ENCODE measurements at places on chromosomes 1 and 21.

- no peak for DNase-seq
Measured at GRCh38 chr1:15345705-15346345, 63.9 kb upstream of the EFHD2 start.

DNA sequence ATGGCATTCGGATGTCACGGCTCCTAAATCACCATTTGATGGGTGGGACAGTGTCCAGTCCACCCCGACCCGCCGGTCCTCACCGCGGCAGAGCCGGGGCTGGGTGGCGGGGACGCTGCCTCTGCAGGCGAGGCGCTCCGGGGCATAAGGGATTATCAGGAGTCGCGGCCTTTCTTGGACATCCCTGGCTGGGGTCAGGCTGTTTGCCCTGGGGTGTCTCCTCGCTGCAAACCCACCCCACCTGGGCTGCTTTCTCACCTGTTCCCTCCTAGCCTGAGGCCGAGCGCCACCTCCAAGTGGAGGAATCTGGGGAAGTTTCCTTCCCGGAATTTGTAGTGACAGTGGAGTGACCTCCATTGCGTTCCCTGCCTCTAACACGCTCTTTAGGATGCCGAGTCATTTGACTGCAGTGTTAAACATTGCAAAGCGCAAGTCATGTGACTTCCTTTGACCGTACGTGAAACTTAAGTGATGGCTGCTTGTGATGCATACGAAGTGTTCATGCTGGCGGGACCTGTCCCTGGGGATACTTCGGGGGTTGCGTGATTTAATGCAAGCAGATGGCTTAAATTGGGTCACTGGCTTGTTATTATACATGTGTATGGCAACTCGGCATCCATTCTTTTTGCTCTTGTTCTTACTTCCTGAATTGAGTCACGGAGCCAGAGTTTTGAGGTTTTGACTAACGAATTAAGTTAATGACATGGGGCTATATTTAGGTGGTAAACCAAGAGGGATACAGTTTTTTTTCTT is 536 bp downstream of the LGALS8 start:
- DNase-seq: peak; percentile 52

DNA sequence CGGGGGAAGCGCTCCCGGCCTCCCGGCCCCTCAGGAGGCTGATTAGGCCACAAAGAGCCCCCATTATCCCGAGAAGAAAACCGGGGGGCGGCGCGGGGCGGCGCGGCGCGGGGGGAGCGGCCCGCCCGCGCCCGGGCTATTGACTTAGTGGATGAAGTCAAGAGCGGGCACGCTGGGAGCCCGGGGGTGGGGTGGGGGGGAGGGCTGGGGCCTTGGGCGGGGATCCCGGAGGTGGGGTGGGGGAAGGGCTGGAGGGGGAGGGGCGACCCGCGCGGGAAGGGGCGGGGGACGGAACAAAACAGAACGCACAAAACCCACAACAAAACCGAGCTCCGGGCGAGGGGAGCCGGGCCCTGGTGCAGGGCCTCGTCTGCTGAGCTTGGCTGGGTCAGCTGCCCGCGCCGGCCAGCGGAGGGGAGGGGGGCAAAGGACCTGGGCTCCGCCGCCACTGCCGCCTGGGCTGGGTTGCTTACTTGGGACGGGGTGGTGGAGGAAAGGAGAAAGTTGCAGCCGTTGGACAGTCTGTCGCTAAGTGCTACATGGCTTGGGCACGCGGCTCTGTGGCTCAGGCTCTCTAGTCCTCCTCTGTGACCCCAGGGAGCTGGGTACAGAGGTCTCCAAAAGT is 16.3 kb downstream of the PAX7 start:
- DNase-seq: no peak

DNA sequence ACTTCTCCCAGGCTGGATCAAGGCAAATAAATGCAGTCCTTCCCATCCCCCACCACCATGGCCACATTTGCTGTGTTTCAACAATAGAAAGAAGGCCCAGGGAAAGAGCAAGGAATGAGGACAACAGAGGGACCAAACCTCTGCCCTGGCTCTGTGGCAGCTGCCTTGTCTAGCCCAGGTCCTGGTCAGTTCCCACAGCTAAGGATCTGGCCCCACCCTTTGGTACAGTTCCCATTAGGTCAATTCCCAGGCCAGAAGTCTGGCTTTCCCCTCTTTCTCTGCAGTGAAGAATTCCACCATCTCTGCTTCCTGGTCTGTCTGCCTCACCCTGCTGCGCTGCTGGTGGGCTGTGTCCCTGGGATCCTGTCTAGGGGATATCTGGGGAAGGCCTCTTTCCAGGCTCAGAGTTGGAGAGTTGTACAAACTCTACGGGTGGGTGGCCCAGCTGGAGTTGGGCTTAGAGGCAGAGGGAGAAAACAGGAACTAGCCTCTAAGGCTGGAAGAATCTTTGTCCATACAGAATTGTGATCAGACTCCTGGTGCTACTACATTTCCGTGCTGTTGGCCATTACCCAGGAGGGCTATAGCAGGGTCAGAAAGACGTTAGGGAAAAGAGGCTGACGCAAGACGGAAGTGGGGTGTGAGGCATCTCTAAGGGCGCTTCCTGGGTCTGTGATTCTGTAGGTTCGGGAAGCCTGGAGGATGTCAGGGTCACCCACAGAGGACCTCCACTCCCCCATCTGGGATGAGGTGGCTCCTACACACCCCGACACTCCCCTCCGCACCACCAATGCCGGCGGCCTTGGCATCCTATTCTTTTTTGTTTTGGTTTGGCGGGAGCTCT is 953 bp upstream of the NDUFS2 start:
- DNase-seq: no peak

GRCh38 chr1:55284856-55285255 is 69.7 kb upstream of the USP24 start:
- peak; percentile 59 for DNase-seq

GRCh38 chr1:89576013-89576412 is 51.4 kb downstream of the LRRC8B start:
- DNase-seq: no peak

DNA sequence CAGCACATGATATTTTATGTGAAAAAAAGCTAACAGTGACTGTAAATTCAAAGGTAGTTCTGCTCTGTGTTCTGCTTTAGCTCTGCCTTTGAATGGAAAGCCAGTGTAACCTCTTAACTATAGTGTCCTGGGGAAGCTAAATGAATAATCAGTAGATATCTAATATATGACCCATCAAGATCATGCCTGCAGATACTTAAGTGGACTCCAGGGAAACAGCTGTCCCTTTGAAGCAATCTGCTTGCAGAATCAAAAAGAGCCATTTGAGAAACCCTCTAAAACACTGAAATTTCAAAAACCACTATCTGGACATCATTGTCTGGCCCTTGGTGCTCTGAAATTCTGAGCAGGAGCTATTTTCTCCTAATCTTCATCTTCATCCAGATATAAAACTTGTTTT is 104.2 kb upstream of the ADGRL4 start:
- DNase-seq: no peak

DNA sequence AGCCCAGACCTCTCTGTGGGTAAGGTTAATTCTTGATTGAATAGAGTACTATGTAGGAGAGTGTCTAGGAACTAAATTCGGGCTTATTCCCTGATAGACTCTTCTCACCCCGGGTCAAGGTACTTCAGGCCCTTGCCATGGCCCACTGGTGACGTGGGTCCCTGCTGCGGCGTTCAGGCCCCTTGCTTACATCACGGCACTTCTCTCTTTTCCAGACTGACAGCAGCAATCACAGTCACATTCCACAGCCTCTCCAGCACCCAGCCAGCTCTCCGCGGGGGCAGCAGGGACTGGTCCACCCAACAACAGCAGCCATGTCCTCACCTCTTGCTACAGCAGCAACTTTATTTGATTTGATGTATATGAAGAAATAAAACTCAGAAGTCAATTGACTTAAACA is 401.2 kb upstream of the VAMP3 start:
- no peak for DNase-seq

DNA sequence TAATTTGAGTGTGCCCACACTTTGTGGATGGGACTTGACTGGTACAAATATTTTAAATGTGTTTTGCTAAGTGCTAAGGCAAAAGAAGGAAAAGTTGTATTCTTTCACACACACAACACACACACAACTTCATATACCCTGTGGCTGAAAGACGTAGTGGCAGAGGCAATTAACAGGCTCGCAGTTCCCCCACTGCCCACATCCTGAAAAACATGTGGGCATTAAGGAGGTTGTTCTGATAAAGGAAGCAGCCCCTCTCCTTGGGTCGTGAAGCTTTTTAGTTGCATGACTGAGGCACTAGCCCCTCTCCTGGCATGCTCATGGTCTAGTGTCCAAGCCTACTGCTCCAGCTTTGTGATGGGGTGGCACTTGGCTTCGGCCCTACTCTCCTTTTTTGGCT is 14.3 kb upstream of the ADAM30 start:
- no peak for DNase-seq

- no peak for DNase-seq
Measured at GRCh38 chr1:91455896-91456295, 44.8 kb upstream of the CDC7 start.

DNA sequence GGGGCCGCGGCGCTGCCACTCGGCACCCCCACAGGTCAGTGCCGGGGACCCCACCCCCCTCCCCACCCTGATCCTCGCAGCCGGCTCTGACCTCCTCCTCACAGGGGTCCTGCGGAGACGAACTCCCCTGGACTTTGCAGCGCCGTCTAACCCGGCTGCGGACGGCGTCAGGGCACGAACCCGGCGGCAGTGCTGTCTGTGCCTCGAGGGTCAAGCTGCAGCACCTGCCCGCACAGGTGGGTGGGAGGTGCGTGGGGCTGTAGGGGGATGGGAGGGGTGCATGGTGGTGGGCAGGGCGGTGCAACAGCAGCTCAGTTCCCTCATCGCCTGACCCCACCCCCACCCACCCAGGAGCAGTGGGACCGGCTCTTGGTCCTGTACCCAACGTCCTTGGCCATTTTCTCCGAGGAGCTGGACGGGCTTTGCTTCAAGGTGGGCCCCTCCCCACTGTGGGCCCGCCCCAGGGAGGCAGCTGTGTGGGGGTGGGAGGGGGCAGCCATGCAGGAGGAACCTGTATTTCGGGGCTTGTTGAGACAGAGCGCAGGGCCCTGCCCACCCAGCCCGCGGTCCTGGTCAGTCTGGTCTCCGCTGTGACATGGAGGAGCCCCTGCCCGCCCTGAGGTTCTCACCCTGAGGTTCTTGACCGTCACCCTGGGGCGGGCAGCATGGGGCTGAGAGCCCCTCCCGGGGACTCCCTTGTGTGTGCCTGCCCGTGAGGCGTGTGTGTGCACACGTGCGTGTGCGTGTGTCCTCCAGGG is 4.9 kb downstream of the PLEKHN1 start:
- DNase-seq: no peak

DNA sequence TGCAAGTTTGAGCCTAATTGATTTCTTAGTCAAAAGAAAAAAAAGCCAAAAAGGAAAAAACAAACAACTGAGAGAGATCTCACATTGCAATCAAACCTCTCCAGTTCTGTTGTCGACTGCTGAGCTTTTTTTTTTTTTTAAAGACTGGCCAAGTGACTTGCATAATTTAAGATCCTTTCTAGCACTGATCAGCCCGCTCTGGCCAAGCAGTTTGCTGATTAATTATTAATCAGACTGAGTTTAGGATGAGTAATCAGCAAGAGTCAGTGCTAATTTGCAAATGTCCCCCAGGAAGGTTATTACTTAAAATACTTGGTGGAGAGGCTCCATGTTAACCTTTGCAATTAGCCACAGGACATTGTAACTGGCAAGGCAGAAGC is 39.3 kb downstream of the HMGB4 start:
- no peak for DNase-seq

DNA sequence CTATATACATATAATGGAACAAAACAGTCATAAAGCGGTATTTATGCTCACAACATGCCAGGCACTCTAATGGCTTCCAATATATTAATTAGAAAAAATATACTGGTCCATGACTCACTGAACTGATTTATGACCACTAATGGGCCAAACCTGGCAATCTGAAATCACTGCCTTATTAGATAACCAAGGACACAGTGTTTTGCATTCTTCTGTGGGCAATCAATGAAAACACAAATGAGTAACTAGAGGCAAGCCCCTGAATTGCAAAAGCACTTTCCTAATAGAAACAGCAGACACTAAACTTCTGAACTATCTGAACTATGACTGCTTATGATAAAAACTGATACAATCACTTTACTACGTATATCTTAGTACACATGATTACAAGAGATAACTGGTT is 3.5 kb downstream of the GCLM start:
- no peak for DNase-seq

GRCh38 chr1:6401673-6402072 is 8.1 kb upstream of the ACOT7 start:
- no peak for DNase-seq

GRCh38 chr21:24561291-24561690 is 1046.0 kb downstream of the MRPL39 start:
- no peak for DNase-seq

- no peak for DNase-seq
Measured at GRCh38 chr1:114715952-114716303, 643 bp downstream of the NRAS start.

GRCh38 chr1:10074059-10074851 is 41.5 kb downstream of the UBE4B start:
- DNase-seq: no peak

- DNase-seq: no peak
Measured at GRCh38 chr1:92442351-92442750, 44.4 kb downstream of the GFI1 start.

- DNase-seq: no peak
Measured at GRCh38 chr1:98668733-98669132, 7.2 kb downstream of the SNX7 start.

- no peak for DNase-seq
Measured at GRCh38 chr1:63630238-63630637, 37.0 kb downstream of the PGM1 start.

DNA sequence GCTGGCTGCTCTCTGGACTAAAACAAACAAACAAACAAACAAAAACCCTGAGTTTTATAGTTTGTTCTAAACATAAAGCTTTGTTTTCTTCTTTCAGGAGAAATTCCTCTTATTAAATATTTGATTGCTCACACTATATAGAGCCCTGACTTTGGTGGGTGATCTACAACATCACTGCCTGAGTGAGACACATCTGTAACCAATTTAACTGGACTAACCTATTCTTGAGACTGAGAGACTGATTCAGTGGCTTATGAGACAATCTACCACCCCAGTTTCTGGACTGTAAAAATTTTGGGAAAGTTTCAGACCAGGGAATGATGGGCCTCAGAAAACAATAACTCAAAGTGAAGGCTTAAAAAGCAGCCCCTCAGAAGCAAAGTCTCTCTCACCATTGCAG is 537.0 kb downstream of the NEGR1 start:
- no peak for DNase-seq

DNA sequence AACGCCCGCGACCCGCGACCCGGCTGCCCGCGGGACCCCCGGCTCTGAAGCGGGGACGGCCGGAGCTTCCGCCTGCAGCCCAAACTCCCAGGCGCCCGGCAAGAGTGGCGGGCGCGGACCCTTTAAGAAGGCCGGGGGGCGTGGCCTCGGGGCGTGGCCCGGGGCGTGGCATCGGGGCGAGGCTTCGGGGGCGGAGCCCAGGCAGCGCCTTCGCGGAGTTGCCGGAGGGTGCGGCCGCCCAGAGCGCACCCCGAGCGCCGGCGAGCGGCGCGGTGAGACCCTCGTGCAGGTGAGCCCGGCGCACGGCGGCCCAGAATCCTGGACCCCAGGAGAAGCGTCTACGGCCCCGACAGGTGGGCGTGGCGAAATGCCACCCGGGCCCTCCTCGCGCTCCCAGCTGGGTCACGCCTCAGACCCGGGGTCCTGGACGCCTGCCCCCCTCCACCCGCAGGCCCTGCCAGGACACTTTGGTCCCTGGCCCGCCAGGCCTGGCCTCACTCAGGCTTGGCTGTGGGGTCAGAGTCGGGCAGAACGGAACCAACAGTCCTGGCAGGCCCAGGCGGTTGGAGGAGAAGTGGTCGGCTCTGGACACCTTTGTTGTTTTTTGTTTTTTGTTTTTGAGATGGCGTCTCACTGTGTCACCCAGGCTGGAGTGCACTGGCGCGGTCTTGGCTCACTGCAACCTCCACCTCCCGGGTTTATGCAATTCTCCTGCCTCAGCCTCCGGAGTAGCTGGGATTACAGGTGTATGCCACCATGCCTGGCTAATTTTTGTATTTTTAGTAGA is 14.4 kb downstream of the RNF223 start:
- DNase-seq: peak; percentile 91
